ENCODE measurements at places on chromosomes 2 and 18.

DNA sequence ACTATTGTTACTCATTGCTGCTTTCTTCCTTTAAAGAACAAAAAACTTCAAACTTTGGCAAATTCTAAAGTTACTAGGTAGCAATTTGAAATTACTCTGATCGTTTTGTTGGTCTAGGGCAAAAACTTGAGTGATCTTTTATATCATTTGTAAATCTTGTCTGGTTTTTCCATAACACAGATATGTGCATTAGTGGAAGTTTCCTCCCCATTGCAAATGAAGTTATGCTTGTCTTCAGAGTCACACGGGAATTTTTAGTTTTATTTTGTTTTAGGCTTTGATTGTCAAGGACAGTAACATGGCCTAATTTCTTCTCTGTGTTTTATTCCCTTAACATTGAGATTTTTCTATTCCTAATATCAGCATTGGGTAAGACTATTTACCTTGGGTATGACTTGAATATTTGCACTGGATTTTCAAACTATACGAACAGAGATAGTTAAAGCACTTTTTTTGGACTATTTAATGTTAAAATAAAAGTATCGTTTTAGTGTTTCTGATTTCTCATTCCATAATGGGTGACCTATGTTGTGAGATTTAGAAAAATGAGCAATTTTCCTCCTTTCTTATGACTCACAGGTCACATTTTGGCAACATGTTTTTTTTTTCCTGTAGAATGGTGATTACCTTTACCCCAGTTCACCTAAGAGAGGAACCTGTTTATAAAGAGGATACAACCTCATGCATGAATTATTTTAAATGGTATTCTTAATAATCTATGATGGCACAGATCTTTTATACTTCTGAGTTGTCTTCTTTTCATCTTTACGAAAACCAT lies 65.0 kb downstream of the BABAM2 start:
- no peak for DNase-seq

DNA sequence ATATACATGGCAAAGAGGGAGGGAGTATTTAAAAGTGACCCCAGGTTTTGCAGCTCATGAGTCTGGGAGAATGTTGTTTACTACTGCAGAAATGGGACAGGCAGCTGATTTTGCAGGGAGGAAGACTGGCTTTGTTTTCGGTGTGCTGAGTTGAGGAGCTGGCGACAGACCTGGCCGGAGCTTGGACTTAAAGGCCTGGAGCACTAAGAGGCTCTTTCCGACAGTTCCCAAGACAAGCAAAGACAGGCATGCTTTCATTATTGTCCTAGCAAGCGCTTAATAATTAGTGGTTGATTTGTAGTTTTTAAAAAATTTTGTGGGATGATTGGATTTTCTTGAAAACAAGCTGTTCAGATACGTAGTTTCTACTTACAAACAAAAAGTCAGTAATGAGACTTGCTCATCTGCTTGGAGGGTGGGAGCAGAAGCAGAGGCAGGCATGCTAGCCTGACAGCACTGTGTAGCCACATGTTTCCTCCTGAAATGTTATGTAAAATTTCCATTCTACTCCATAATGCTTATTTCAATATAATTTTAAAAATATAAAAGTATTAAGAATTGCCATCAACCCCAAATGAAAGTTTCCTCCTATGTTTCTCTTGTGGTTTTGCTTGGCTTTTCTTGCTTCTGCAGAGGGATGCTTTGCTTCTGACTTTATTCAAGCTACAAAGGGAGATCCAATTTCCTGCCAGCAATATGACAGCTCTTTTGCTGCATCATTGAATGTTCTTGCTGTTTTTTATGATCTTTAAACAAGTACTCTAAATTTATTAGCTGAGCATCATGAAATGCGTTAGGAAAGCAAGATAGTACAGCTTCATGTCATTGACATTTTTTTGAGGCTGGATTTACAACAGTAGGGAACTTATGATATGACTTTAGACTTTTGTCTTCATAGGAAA lies 75.8 kb downstream of the PHLPP1 start:
- DNase-seq = no peak

DNA sequence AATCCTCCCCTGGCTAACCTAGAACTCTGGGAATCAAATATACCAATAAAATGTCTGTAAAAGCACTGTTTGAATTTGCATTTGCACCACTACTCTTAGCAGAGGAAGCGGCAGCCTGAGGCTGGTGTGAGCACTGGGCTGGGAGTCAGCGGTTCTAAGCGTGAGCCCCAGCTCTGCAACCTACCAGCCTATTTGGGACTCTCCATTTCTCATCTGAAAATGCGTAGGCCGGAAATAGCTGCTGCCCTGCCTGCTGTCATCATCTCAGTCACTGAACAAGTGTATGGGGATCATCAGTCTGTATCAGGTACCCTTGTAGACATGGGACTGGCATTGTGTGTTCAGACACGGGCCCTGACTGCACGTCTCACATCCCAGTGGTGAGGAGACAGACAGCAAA lies 194.3 kb downstream of the ANKRD30B start:
- DNase-seq = no peak

- no peak for DNase-seq
These were observed 62.6 kb downstream of the PLCL1 start for GRCh38 chr2:197867033-197867432.

DNA sequence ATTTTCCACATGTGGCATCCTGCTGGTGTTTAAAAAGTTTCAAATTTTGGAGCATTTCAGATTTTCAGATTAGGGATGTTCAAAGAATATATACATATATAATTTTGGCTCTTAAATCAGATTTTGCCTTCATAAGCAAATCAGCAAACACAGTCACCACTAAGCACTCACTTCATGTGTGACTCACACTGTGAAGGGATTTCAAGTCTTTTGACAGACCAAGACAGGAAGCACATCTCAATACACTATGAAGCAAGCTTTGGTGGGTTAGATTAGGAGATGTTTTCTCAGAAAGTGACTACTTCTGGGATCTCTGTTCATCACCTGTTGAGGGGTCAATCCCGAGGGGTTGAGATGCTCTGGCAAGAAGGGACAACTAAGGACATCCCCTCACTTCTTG lies 227.8 kb upstream of the RBBP8 start:
- DNase-seq = no peak

DNA sequence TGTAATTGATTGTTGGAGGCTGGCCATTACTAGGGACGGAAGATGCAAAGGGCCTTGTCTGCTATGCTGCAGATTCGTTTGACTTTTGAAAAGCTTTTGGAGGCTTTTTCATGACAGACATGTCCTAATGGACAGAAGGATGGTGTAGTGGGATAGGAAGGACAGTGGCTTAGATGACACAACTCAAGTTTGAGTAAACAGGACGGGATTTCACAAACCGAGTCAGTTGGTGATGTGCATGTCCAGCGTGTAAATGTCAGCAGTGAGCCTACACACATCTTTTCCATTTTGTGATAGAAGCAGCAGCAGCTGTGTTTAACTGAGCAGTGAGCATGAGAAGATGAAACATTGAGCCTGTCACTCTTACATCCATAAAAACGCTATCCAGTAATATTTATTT lies 76.0 kb downstream of the NCK2 start:
- no peak for DNase-seq

DNA sequence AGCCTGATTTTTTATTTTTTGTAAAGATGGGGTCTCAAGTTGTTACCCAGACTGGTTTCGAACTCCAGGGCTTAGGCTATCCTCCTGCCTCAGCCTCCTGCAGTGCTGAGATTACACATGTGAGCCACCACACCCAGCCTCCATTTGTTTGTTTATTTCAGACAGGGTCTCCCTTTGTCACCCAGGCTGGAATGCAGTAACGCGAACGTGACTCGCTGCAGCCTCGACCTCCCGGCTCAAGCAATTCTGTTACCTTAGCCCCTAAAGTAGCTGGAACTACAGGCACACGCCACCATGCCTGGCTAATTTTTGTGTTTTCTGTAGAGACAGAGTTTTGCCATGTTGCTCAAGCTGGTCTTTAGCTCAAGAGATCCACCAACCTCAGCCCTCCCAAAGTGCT lies 27.2 kb downstream of the UBXN4 start:
- no peak for DNase-seq

DNA sequence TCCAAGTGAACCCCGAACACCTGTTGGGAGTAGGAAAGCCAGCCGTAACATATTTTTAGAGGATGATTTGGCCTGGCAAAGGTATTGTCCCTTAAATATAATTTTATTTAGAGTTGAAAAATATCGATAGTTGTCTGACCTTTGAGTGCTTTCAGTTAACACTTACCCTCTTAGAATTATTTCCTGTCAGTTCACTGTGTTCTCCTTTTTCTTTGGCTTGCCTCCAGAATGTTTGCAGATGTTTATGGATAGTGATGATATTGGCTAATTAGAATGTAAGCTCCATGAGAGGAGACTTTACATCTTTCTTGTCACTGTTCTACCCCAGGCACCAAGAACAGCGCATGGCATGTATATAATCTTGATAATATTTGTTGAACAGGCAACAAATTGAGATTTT lies 19.8 kb downstream of the PIKFYVE start:
- no peak for DNase-seq

- no peak for DNase-seq
These were observed 60.1 kb downstream of the PTPN2 start for GRCh38 chr18:12823892-12824291.

- DNase-seq = no peak
These were observed 299.5 kb upstream of the LYPD1 start for GRCh38 chr2:132969371-132969985.

- peak; percentile 44 for DNase-seq
These were observed 39.4 kb upstream of the MAP4K3 start for GRCh38 chr2:39476524-39476923.

GRCh38 chr2:226622484-226622883 lies 177.1 kb downstream of the IRS1 start:
- DNase-seq = no peak

- DNase-seq = no peak
These were observed 5.1 kb downstream of the RHOB start for GRCh38 chr2:20451761-20452499.
